RWPE2 (cell line): ENCODE measurements at places on chromosomes 4 and X.
A peak's percentile ranks its signal among the peaks of the same experiment; 100 is the strongest.

DNA sequence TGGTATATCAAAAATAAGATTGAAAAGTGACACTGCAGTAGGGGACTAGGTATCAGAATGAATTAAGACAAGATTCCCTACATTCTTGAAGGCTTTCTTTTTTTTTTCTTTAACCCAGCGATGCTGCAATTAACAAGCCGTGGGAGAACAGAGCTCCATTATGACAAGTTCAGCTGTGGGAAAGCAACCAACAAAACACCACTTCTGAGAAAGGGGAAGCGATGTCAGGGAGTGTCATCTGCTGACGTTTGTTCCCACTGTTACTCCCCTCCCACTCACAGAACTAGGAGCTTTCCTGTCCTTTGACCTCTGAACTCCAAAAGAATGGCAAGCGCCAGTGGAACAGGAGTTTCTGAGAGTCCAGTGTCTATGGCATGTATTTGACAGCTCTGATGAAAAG, 90.2 kb upstream of the SLITRK2 start:
- no peak for DNase-seq

DNA sequence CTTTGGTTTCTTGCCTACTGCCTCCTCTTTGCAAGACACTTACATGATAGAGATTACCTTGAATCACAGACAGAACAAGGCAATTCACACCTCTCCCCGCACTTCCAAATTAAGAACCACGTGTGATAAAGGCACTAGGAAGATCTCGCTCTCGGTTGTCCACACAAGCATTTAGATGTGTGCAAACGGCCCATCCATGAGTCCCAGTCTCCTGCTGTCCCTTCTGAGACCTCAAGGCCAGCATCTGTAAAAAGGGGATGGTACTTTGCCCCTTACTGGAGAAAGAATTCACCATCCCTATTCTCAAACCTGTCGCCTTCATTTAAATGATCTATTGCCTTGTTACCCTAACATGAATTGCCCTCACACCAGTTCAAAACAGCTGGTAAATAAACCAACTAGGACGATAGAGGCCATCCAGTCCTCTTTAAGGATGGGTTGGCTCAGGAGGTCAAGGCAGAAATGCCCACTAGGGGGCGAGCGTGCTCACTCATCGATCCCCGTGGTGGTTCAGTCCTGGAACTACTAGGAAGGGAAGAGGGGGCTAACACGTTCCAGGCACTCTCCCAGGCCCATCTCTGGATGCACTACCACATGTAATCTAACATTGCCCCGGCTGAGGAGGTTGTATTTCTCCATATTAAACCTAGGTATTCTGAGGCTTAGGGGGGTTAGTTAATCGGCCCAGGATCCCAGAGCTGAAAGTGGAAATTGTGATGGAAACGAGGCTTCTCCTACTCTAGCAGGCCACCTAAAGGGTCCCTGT, 95.8 kb downstream of the DHX15 start:
- no peak for DNase-seq

DNA sequence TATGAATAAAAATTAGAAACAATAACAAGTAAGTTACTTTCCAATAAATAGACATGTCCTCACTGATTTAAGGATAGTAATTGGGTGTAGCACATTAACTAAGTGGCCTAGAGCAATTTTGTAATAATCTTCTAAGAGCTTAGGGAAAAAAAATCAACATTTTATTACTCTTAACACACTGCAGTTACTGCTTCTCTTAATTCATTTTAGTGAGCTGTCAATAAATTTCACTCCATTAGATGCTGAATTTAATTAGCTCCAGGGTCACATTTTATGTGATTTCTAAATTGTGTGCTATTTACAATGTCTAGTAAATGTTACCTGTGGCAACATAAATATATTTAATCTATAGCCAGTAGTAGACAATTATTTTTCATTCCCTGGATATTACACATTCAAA, 612.0 kb downstream of the C4orf33 start:
- no peak for DNase-seq

GRCh38 chr4:110994781-110995180, 371.9 kb upstream of the PITX2 start:
- no peak for DNase-seq

GRCh38 chr4:47543331-47543730, 58.3 kb downstream of the ATP10D start:
- DNase-seq, result no peak

DNA sequence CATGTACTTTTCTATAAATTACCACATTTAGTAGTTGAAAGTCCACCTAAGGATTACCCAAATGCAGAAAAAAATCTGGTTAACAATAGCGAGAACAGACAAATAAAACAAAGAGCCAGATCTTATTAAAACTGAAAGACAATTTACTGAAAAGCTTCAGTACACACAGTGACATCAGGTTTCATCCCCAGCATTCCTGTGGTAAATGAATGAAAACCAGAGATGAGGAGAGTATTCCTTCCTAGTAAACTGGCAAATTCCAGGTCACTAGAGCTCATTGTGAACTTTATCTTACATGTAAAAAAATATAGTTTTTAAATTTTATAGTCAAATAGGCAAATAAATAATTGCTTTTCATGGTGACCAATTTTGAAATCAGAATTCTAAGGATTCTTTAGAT, 1290.5 kb downstream of the ADGRL3 start:
- DNase-seq, result no peak

GRCh38 chr4:181819946-181820345, 423.3 kb upstream of the TENM3 start:
- no peak for DNase-seq

GRCh38 chr4:173212379-173212778, 43.8 kb downstream of the GALNT7 start:
- no peak for DNase-seq

- DNase-seq, result no peak
These were observed 23.8 kb upstream of the HPSE start for GRCh38 chr4:83358410-83358809.

DNA sequence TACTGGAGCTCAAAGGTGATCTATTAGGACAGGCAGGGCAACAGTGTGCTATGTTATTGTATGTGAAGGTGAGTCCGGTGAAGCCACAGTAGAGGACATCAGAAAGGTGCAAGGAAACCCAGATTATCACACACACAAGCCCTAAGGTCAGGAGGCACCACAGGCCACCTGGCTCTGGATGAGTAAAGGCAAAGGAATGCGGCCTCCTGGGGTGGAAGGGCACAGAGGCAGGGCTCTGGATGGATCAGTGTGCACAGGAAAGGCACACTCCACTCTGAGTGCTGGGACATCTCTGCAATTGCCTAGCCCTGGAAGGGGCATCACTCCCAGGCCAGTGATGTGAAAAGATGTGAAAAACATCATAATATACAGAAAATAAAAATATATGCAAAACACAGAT, 683.5 kb downstream of the TRIML1 start:
- DNase-seq, result no peak

GRCh38 chr4:123312951-123313592, 83.5 kb upstream of the SPRY1 start:
- no peak for DNase-seq

DNA sequence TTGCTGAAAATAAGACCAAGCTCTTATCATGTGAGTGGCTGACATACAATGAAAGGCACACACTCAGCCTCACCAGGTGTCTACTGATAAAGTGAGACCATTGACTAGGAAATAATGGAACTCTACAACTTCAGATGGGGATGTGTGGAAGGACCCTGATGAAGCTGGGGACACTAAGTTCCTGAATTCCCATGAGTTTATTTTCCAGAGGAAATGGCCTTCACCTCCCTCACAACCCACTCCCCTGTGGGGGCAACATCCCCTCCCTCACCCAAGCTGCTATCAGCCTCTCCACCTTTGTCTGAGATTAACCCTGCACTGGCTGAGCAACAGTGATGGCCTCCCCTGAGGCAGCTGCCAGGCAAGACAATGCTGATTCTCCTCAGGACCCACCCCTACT, 55.2 kb upstream of the SMARCAD1 start:
- DNase-seq, result no peak

DNA sequence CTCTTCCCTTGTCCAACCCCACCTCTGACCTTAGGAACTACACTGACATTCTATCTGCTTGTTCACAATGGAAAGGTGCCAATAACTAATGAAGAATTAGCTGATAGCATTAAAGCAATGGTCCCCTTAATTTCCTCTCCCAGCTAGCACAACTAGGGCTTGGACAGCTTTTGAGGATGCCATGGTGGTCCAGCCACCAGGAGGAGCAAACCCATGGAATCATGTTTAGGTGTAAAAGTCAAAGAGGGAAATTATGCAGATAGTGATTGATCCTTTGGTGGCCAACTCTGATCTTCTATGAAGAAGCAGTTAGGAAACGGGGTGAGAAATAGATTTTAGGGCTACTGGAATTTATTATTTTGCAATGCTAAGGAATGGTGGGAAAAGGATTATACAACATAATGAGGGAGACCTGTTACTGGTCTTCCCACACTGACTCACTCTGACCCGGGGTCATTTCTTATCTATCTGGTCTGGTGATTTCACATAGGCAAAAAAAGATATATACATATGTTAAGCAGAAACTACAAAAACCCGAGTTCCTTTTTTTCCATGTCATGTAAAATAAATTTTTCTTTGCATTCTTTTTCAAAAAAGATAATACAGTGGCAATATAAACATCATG, 45.8 kb upstream of the FBXW7 start:
- no peak for DNase-seq

DNA sequence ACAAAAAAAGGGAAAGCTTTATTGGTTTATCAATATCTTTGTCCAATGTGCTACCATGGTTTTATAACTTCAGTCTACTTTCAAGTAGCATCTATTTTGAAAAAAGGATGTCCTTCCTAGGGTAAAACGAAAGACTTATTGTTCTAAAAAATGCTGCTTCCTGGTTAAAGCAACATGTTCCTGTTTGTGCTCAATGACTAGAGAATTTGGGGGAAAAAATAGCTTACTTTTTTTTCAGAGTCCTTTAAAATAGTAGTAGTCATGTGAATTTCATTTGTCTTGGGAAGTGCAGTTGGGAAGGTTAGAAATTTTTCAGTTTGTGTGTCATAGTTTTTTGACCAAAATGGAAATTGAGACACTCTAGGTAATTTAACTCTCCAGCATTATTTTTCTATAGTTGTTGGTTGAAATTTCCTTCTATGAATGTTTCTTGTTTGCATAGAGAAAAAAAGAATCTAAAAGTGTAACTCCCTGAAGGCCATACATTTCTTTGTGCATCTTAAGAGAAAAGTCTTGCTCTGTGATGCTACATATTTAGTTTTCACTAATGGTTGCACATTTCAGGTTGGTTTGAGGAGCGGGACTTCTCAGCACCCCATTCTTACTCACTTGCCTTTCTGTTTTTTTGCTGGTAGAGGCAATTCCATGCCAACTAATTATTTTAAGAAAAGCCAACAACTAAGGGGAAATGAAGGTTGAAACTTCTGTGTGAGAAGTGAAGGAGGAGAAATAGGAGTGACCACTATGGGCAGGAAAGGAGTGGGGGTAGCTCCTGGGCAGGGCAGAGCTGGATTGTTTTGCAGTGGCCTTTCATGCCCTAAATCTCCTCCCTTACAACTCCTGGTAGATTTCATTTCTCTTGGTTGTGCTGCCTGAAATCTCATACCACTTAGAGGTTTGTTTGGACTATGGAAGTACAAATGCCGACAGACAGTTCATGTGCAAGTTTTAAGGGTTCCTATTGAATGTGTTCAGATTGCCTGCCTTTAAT, 76.4 kb downstream of the RAPGEF2 start:
- no peak for DNase-seq

DNA sequence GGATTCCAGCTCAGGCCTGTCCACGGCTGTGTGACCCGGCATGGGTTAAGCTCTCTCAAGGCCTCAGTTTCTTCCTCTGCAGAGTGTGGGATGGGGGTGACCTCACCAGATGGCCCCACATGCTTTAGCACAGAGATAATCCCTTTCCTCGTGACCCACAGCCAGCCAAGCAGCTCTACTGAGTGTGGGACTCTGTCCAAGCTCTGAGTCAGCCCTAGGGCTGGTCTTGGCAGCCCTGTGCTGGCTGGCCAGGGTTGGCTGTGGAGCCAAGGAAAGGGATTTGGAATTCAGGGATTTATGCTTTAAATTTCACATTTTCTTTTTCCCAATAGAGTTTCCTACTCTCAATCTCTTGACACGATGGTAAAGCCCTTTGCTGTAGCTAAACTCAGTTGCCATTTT, 19.7 kb upstream of the SPON2 start:
- peak; percentile 82 for DNase-seq

- no peak for DNase-seq
These were observed 154.8 kb upstream of the ZFP42 start for GRCh38 chr4:187840814-187841213.

DNA sequence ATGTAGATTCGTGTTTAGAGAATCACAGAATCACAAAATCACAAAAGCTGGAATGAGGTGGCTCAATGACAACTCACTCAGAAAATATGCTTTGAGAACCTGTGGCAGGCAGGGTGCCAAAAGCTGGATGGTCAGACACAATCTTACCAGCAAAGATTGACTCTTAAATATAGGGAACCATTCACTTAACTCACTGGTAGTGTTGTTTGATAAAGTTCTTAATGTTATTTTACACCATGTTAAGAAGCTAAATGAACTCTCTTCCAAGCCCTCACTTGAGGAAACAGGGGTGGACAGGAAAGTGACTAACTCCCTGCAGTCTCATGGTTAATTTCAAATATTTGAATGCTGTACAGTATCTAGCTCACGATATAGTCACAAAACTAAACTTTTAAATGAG, 5.7 kb upstream of the SCOC start:
- no peak for DNase-seq

GRCh38 chr4:121806411-121806810, 5.3 kb downstream of the EXOSC9 start:
- DNase-seq, result no peak

GRCh38 chrX:125137521-125137920, 182.2 kb upstream of the TEX13C start:
- DNase-seq, result no peak

GRCh38 chr4:61342061-61342460, 141.9 kb downstream of the ADGRL3 start:
- DNase-seq, result no peak

- DNase-seq, result no peak
These were observed 446 bp upstream of the FAM50A start for GRCh38 chrX:154443479-154443910.

DNA sequence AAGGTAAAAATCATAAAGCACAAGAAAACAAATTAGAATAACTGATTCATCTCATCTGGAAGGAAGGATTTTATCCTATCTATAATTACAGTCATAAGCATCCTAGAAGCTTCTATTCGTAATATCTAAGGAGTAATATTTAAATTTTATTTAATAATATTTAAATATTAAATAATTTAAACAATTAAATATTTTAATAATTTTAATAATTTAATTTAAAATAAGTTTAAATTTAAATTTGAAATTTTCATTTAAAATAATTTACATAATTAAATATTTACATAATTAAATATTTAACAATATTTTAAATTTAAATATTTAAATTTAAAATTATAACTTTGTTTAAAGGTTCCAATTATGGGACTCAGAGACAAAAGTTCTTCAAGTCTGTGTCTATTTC, 127.5 kb upstream of the GK2 start:
- no peak for DNase-seq

GRCh38 chr4:121614101-121614500, 82.7 kb downstream of the ANXA5 start:
- DNase-seq, result no peak

DNA sequence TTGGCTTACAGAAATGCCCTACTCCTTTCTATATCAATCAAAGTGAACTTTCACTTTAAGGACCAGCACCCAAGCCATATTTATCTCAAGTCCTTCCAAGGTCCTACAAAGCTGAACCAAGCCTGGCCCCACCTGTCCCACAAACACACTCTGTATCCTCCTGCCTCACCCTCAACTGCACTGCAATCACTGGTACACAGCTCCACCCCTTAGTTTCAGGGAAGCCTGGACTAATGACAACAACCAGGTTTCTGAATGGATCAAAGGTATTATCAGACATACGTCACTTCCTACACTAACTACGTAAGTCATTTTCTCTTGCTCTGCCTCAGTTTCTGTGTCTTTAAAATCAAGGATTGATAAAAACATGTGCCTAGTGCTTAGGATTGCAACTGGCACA, 205.6 kb upstream of the HS3ST1 start:
- DNase-seq, result no peak
